ENCODE measurements at places on chromosomes 5 and 9. TPM values are rescaled to one million over a fixed set of nuclear protein-coding genes. Genes with fewer than 3 reads are reported as not detected.

Gene ZFAND5
- 29.5 TPM for total RNA-seq

Gene PDE8B
- total RNA-seq = not detected

Gene GNA14
- 2.6 TPM for total RNA-seq

Gene WHRN
- 1.2 TPM for total RNA-seq

Gene SELENOP
- total RNA-seq = 2.6 TPM

Gene GCNT1
- 3.0 TPM for total RNA-seq

Gene SLC6A3
- total RNA-seq = not detected

Gene GFPT2
- 57.2 TPM for total RNA-seq

Gene ZBTB6
- total RNA-seq = 4.8 TPM

Gene COL27A1
- 1.2 TPM for total RNA-seq

Gene VDAC1
- total RNA-seq = 329 TPM

Gene FBP2
- not detected for total RNA-seq

Gene IL3
- total RNA-seq = not detected

Gene SGCD
- total RNA-seq = 24.2 TPM

Gene SIMC1
- total RNA-seq = 2.5 TPM

Gene FBXL7
- 3.4 TPM for total RNA-seq

Gene SH3TC2
- total RNA-seq = 8.7 TPM

Gene DBH
- not detected for total RNA-seq

Gene MLANA
- not detected for total RNA-seq

Gene FOXD4L4
- total RNA-seq = 0.08 TPM

Gene MARCOL
- total RNA-seq = not detected

Gene GOLGA2
- 137 TPM for total RNA-seq
